ENCODE measurements at places on chromosomes 5 and 9.

GRCh38 chr5:138720840-138721239, 32.4 kb upstream of the CTNNA1 start:
- no peak for DNase-seq

- no peak for DNase-seq
Observed at GRCh38 chr5:71922584-71923106, 184.6 kb upstream of the MAP1B start.

DNA sequence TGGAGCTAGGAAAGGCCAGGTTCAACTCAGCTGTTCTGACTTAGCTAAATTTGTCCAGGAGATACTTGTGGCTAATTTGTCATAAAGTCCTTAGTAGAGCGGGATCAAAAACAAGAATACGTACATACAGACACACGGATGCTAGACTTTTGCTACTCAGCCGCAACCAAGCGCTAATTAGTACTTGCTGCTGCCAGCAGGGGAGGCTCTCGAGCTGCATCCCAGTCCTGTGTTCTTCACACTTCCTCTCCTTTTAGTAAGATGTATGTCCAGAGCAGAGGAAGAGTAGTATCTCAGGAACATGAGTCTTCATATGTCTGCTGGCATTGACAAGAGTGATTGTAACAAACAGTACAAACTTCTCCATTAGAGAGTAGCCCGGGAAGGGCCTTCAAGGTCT, 58.3 kb downstream of the CYFIP2 start:
- DNase-seq, result no peak

DNA sequence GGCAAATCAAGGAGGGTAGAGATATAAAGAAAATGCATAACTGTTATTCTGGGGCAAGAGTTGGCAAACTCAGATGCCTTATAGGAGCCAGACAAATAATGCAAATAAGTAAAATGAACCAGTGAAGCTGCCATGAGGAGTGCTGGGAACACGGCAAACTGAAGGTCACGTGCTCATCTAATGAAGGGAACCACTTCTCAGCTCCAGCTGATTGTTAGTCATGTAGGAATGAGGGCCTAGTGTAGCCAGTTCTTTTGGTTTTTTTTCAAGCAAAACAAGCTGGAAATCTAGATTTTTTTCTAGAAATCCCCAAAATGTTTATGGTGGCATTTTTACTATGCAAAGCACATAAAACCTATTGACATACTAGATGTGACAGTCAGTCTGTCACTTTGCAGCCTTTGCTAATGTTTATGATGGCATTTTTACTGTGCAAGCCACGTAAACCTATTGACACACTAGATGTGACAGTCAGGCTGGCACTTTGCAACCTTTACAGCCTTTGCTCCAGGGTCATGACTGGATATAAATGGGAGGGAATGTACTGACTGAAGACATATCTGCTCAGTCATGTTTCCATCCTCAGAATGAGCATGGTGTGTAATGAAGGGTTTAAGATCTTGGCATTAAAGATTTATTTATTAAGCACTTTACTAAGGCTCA, 39.4 kb downstream of the RUSC2 start:
- no peak for DNase-seq

DNA sequence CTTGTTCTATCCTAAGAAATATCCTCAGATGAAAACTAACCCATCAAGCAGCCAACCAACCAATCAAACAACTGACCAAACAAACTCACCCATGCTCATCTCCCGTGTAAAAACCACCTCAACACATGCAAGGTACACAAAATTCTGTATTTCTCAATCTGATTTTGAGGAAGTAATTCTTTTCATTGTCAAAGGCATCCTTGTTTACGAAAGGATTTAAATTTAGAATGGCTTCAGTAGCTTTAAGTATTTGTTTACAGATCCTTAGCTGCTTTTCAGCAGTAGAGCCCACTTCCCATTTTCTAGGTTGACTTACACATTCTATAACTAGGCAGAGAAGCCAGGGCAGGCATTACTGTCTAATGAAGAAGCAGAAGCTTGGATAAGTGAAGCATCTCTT, 78.6 kb downstream of the NTRK2 start:
- DNase-seq, result no peak
